A172 (cell line): ENCODE measurements at places on chromosomes 5 and 9. TPM values are rescaled to one million over a fixed set of nuclear protein-coding genes. Genes with fewer than 3 reads are reported as not detected.

The ANGPTL2 gene
- total RNA-seq = 0.17 and 0.43 TPM in 2 replicates

The SPATA31A3 gene
- not detected in 2 replicates for total RNA-seq

The CTSL gene
- 318 and 350 TPM in 2 replicates for total RNA-seq

The AQP3 gene
- 0.79 and 2.2 TPM in 2 replicates for total RNA-seq

The PTPDC1 gene
- total RNA-seq = 11.5 and 12.4 TPM in 2 replicates
